NCI-H1436 treated with DMSO at 0.1 percent for 48 hours (cell line): ENCODE measurements at places on chromosomes 2 and 18.

GRCh38 chr2:42957109-42957860 lies 164.9 kb upstream of the HAAO start:
- DNase-seq: no peak

DNA sequence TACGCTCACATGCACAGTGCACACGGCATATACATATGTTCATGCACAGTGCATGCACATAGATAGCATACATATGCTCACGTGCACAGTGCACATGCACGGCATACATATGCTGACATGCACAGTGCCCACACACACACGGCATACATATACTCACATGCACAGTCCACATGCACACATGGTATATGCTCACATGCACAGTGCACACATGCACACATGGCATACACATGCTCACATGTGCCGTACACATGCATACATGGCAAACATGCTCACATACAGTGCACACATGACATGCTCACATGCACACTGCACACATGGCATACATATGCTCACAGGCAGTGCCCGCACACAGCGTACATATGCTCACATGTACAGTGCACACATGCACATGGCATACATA lies 97.7 kb upstream of the CTDP1 start:
- no peak for DNase-seq

DNA sequence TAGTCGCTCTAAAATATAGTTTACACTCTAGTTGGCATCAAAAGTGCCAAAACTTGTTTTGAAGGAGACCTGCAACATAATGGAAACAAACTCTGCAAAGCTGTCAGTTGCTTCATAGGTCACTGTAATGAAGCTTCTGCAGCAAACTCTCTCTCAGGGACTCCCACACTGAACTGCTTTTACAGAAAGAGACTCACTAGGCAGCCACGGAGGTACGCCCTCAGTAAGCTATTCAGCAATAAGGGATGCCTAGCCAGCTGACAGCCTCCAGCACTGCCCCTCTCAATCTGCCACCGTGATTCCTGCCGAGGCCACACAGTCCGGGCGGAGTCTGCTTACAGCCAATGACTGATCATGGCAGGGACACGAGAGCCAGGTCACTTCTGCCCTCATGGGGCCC lies 51.1 kb downstream of the COLEC12 start:
- DNase-seq: no peak

GRCh38 chr2:98715812-98716451 lies 15.0 kb downstream of the MGAT4A start:
- DNase-seq: no peak

DNA sequence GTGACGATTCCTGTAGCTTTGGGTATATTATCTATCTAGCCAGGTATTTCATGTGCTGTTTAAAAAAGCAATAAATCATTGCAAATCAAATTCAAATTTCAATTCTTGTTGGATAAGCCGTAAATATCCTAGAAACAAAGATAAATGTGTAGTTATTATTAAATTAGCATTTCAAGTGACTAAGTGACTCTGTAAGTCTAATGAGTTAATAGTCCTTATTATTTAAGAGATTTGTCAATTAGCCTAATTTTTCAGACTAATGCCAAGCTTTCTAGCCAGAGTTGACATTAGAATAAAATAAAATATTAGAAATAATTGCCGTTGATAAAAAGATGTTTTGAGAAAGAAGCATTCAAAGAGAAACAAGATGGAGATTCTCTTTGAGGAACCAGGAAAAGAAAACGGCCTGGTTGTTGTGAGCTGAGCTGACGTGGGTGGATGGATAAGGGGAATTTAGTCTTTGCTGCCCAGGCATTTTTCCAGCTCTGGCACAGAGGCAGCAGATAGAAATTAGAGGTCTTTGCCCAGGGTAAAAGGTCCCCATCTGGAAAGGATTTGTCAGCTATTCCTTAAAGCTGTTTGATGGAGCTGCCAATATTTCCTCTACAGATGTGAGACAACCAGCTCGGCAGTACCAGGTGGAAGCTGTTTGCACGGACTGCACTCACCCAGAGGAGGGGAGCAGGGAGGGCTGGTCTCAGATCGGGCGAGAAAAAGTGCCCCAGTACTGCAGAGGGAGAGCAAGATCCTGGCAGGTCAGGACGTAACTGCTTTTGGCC lies 117.3 kb upstream of the SEC11C start:
- no peak for DNase-seq
